ENCODE measurements at places on chromosomes 5 and 9. TPM values are rescaled to one million over a fixed set of nuclear protein-coding genes. Genes with fewer than 3 reads are reported as not detected.

The TMEM252 gene
- not detected for polyA plus RNA-seq

The ADAMTSL1 gene
- not detected for polyA plus RNA-seq

The CDHR2 gene
- polyA plus RNA-seq: not detected

DNA sequence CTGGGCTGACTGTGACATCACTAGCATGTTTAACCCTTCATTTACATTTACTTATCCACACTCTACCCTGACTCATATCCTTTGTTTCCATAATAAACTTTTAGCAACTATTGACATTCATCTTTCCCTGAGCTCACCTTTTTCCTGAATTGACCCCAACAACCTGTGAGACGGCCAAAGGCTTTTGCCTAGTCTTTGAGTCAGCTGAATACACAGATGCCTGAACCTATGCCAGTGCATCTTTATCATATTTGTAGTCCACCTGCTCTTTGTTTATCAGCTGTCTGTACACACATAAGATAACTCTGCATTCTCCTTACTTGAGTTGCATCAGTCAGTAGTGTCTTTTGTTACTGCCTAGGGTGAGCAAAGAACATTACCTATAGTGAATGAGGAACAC, 128.5 kb upstream of the HMHB1 start:
- no peak for DNase-seq

GRCh38 chr9:21681641-21682040, 120.8 kb upstream of the MTAP start:
- DNase-seq: no peak

- DNase-seq: no peak
Measured at GRCh38 chr9:87338088-87338989, 159.3 kb upstream of the DAPK1 start.

- DNase-seq: no peak
Measured at GRCh38 chr9:79858508-79858907, 286.7 kb downstream of the TLE4 start.

DNA sequence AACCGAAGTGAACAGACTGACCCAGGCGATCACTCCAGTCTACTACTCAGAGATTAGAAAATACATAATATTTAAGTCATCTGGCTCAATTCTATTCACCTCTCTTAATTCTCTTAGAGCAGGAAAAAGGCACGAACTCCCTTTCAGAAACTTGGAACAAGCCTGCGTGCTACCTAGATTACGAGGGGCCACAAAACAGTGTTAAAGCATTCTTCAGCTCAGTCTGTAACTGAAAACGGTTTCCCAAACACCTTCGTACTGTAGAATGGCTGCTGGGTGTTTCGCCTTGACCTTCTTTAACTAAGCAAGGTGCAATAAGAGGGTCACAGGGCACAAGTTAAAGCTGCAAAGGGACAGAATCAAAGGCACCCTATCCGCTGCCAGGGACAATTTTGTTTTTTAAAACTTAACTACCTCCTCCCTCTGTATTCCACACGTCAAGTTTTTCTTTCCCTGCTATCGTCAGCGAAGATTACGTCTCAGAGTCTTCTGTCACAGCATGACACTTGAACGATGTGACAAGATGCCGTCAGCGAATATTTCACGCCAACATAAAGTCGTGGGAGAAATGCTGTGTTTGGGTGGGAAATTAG, 687 bp downstream of the LYSMD3 start:
- DNase-seq: no peak

- no peak for DNase-seq
Measured at GRCh38 chr5:146098047-146098446, 7.3 kb downstream of the PLAC8L1 start.

All from CD4-positive, alpha-beta memory T cell (primary cell).